Spinal cord (tissue), 10 donors: ENCODE measurements at places on chromosomes 6 and 20.
A peak's percentile ranks its signal among the peaks of the same experiment; 100 is the strongest.

- DNase-seq = no peak
Observed at GRCh38 chr20:43752051-43752360, 25.2 kb upstream of the GTSF1L start.

- DNase-seq = no peak
Observed at GRCh38 chr6:130693944-130694343, 133.3 kb upstream of the SMLR1 start.

DNA sequence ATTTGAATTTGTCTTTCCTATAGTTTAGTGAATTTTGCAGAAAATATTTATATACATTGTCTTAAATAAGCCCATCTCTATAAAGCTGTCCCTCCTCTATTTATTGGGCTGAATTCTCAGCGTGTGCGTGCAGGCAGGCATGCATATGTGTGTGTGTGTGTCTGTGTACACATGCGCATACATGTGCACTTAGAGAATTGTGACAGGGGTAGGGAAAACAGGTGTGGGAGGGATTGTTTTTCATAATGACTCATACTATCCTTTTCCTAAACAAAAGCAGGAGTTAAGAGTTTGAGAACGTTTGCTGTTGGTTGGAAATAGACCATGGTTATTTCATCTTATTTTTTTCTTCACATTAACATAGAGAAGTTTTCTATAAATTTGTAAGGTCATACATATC, 43.4 kb upstream of the FABP7 start:
- no peak for DNase-seq

GRCh38 chr6:112298021-112298745, 43.8 kb upstream of the LAMA4 start:
- peak; percentile 74 for DNase-seq

DNA sequence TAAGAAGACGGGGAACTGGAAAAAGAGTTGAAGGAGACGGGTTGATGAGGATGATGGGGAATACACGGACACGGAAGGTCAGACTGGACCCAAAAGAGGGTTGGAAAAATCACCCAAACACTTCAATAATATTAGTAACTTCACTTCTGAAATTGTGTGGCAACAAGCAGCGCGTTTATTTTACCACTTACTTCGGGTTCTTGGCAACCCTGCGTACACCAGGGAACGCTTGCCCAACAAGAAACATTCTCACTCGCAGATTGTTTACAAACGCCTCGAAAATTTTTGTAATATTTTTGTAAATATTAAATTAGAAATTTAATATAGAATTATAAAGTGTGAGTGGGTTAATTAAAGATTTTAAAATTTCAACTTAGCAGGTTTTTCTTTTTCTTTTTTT, 99.5 kb downstream of the CEBPB start:
- DNase-seq = no peak

GRCh38 chr6:110322874-110323242, 35.3 kb downstream of the METTL24 start:
- DNase-seq = no peak

GRCh38 chr6:41332842-41333736, 2.3 kb upstream of the NCR2 start:
- no peak for DNase-seq

- no peak for DNase-seq
Observed at GRCh38 chr6:110217266-110217665, 37.0 kb downstream of the CDC40 start.

DNA sequence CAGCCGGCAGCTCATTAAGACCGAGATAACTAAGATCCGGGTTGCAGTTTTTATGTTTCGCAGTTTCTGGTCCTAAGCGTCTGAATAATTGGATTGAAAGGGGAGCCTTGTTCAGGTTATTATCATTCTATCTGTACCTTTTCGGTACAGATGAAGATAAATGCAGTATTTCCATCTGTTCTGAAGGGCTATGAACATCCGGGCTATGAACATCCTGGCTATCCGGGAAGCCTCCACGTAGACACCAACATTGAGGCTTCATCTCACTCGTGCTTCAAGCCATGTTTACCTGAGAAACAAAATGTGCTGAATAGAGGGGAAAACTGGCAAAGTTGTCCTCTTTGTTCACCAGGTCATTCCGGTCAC, 399 bp upstream of the REPS1 start:
- no peak for DNase-seq

DNA sequence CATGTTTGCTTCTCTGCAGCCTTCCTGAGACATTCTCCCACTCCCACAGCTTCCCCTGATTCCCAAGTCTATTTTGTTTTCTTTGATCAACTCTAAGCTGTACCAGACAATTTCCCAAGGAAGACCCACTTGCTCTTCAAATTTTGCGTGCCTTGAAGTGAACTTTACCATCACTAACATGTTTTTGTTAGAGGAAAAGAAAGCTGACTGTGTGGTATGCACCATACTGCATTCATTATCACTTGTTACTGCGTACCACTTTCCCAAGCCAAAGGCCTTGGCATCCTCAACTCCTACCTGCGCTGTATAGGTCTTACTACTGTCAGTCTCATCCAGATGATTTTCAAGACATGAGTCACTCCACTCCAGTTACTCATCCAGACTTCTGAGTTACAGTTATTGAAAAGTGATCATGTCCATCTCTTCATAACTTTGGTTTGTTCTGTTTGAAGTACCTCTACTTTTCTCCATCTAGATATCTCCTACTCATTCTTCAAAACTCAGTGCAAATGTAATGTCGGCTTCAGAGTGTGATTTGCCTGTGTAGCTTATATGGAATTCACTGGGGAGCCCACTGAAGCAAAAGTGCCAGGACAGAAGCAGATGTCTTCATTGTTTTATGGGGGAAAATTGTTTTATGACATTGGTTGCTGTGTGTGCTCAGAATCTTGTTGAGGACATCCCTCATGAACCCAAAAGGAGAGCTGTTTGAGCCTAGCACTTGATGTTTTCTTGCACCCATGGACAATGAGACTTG, 5.2 kb downstream of the RPS12 start:
- no peak for DNase-seq

GRCh38 chr6:10381133-10381829, 33.6 kb downstream of the TFAP2A start:
- DNase-seq = no peak

DNA sequence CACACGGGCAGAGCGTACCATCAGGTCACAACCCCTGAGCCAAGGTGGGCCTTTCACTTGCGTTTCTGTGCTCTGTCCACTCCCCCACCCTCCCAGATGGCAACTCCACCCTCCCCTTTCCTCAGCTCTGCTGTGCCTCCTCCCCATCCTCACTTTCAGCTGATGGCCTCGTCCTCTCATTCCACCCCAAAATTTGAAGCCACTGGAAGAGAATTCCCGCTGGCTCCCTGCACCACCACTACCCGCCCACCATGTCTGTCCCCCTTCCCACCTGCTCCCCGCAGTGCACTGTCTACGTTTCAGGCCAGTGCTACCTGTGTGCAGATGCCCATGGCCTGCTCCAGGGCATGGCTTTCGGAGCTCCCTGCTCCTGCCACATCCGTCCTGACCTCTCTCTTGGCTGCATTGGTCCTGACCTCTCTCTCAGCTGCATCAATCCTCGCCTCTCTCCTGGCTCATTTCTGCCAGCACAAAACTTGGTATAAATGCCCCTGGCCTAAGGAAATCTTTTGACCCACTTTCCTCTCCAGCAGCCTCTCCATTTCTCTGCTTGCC, 24.0 kb downstream of the SYNJ2 start:
- no peak for DNase-seq

- DNase-seq = no peak
Observed at GRCh38 chr6:11414176-11414963, 123.2 kb upstream of the TMEM170B start.

DNA sequence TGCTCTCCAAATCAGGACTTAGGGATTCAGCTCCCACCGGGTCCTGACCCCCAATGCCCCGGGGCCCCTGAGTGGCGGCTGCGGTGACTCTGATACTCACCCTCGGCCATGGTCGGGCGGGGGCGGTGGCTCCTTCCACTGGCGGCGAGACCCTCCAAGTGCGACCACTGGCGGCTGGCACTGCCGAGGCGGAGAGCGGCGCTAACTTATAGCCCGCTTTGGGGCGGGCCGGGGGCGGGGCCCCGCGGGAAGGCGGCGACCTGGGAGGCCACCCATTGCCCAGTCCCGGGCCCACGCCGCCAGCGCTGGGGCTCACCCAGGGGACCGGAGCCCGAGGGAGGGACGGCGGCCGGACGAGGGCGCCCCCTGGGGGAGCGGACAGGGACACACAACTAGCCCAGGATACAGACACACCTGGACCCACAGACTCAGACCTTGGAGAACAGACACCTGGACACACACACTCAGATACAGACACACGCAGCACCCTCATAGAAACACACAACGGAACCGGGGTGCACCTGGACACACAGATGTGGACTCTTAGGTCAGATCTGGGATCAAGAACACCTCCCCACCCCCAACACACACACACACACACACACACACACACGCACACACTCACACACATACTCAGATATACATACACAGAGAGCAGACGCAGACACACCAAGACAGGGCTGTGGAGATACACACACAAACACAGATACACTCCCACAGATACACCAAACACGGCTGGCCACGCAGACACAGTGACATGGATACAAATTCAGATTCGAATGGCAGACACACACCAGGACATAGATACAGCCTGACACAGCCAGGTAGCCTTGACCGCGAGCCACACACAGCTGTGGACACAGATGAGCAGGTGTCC, at the start of gene TGM2:
TSS of gene TGM2 (minus strand) at position 182 of the 877 bp plus-strand sequence. CDS start at position 110, 72 bp downstream.
- DNase-seq = peak; percentile 28

GRCh38 chr6:69555088-69555638, 241.6 kb downstream of the LMBRD1 start:
- DNase-seq = no peak

DNA sequence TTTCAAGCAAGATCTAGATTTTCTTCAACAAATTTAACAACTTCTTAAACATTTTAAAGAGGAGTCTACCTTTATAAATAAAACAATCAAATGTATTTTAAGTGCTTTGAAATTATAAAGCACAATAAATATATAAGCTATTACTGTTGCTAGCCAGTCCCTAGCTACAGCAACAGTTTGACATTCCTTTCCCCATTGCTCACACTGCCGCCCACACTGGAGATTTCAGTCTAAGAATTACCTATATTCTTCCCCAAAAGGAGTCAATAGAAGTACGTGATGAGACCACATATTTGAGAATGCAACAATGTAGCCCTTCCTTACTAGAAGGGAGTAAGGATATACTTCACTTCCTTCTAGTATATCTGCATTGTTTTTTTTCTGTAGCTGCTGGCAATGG, 65.3 kb upstream of the RNF146 start:
- no peak for DNase-seq

DNA sequence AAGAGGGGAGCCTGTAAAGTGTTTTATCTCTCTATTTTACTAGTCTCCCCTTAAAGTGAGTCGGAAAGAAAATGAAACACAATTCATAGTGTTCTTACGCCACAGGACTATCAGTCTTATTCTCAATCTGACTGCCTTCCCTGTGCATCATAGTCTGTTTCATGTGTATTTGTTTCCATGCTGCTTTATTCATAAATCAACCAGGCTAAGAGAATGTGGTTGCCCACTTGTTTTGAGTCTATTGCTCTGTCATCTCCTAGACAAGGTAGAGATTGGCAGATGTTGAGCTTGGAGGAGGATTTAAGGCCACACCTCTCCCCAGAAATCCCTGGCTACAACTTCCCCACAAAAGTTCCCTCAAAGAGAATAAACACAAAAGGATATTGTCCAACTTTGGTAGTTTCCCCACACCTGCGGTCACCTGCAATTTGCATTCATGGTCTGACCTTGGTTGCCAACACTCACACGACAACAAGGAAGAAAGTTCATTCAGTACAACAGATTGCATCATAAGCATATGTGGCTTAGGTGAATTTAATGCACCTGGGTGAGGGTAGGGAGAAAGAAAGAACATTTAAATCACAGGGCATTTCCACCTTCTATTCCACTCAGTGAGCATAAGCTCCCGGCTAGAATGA, 167.1 kb upstream of the FBXL4 start:
- no peak for DNase-seq

- no peak for DNase-seq
Observed at GRCh38 chr6:100845676-100846075, 35.5 kb downstream of the ASCC3 start.
